ENCODE measurements at places on chromosomes 1 and 21.

DNA sequence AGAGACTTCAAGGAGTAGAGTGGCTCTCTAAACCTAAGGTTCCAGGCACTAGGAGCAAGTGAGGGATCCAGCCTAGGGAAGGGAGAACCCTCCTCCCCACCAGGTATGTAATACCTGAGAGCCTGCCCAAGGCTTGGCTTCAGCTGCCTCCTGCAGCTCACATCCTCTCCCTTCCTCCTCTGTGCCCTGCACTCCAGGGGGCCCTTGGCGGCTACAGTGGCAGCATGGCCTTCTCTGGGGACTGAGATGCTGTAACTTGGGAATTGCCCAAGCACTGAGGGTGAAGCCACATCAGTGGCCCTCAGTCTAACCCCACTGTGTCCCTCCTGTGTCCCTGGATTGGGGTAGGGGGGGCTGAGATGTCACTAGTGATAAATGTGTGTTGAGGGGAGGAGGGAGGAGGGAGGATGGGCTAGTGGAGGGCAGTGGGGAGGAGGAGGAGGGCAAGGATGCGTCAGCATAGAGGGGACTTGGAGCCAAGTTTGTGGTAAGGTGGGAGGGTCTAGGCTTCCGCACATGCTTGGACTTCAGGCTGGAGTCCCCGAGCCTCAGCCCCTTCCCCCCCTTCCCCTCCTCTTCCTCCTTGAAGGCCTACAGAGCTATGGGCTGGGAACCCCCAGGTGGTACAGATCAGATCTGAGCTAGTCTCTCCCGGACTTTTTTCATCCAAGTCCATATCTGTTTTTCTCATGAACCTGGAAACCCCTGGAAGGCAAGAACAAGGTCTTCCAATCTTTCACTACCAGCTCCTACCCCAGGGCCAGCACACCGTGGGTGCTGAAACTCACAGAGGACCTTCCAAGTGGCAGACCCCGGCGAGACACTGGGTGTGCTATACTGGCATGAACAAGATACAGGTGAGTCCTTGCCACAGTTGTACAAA lies 17.5 kb downstream of the COL9A2 start:
- DNase-seq, result no peak

DNA sequence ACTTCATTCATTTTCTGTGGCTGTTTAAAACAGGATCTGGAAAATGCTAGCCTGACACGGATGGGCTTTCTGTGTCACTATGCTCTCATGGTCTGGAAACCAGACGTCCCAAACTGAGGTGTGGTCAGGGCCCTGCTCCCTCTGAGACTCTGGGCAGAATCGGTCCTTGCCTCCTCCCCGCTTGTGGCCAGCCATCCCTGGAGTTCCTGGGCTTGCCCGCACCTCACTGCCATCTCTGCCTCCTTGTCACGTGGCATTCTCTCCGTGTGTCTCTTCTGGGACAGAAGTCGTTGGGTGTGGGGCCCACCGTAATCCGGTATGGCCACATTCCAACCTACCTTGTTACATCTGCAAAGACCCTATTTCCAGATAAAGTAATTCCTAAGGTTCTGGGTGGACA lies 10.1 kb upstream of the ACTRT2 start:
- DNase-seq, result no peak

DNA sequence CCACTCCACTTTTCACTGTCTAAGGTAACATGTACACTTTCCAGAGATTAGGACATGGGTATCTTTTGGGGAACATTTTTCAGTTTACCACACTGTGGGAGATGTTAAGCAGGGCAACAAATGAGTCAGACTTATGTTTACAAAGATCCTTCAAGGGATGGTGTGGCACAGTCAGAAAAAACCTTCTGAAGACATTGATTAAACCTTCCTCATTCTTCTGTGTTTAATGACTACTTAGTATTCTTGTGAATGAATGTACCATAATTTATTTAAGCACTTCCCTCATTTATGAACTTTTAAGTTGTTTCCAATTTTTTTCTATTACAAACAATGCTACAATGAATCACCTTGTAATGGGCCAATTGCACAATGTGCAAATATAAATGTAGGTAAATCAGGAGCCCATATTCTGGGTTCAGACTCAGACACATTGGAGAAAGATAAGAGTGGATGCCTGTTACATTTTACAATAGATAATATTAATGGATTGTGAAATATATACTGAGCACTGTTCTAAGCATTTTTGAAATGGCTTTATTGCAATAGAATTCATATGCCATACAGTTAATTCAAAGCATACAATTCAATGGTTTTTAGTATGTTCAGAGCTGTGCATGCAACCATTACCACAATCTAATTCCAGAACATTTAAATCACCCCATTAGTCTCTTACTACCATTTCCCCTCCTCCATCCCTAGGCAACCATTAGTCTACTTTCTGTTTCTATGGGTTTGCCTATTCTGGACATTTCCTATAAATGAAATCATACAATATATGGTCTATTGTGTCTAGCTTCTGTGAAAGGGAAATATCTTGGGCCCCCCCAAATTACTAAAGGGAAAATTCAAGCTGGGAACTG lies 1.9 kb upstream of the SFT2D2 start:
- peak; percentile 20 for DNase-seq

DNA sequence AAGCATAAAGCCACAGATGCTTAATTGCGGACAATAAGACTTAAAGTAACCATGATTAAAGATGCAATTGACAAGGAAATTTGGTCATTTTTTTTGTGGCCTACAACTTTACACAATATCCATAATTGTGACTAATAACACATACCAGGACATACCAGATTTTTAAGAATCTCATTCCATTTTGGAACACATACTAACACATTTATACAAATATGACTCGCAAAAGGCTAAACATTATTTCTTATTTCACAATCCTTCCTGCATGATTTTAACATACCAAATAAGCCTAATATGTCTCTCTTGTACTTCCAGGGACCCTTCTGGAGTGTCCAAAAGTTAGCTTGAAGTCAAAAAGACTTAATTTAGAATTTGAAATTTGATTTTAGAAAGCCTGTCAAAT lies 48.8 kb downstream of the DR1 start:
- no peak for DNase-seq

DNA sequence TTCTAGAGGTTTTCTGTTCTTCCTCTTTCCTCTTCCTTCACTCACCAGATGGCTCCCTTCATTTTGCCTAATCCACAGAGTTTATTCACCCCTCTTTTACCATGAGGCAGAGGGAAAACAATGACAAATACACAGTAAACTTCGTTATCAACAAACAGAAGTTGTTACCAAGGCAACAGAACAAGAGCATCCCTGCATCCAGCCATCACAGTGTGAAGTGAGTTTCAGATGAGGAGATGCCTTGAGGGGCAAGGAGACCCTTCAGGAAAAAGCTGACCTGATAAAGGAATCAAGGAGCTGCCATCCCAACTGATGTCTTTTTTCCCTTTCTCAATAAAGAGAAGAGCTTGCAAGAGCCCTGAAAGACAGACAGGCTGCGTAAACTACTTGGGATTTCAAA lies 195.3 kb downstream of the BRINP2 start:
- no peak for DNase-seq
